D341Med (cell line): ENCODE measurements at places on chromosomes 1 and 21.

DNA sequence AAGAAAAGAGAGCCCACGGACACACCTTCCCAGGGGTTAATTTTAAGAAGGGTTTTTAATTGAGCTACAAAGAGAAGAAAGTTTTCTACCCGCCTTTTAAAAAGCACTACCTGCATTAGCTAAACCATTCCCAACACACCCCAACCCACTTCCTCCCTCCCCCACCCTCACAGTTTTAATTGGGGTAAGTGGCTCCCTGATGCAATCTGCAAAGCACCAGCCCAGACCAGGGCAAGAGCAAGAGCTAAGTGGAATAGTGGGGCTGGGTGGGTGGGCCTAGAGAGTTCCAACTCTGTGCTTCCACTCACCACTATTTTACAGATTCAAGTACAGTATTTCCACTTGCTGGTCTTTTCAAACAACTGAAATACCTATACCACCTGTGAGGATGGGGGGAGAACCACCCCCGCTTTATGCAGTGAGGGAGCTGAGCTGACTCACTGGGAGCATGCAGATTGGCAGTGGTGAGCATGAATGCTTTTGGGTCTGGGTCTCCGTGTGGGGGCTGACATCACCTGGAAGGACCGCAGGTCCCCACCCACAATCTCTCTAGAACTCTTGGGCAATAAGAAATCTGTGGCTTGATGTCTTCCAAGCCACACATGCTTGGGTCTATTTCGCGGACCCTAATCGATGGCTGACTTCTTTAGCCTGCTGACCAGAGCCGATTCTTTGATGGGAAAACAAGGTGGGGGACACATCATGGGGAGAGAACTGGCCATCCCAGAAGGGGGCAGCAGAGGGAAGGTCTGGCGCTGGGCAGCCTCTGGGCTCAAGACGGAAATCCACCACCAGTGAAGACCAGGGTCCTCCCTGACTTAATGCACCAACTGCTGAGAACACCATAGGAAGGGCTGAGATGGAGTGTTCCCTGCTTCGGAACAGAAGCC is 95.5 kb downstream of the SSBP3 start:
- no peak for DNase-seq

DNA sequence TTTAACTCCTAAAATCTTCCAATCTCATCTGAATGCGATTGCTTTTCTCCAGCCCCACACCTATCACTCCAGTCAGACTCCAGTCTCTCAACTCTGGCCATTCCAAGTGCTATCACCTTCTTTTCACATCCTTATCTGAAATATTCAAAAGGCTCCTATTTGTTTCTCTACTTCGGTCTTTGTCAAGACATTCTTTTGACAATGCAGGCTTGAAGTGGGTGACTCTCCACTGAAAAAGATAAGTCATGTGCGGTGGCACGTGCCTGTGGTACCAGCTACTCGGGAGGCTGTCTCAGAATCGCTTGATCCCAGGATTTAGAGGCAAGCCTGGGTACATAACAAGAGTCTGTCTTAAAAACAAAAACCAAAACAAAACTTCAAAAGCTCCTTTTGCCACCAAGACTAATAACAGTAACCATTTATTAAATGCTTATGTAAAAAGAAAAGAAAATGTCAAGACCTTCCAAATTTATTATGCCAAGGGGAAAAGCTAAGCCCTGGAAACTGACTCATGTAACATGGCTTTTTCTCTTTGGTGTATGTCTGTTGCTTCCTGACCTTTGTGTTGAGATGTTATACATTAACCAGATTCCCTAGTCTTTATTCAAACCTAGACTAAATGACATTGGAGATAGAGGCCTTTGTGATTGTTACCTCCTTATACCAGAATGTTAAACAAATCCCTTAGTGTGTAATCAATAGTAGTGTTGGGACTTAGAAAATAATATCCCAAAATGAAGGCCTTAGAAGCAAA is 3.6 kb downstream of the ALG14 start:
- no peak for DNase-seq

DNA sequence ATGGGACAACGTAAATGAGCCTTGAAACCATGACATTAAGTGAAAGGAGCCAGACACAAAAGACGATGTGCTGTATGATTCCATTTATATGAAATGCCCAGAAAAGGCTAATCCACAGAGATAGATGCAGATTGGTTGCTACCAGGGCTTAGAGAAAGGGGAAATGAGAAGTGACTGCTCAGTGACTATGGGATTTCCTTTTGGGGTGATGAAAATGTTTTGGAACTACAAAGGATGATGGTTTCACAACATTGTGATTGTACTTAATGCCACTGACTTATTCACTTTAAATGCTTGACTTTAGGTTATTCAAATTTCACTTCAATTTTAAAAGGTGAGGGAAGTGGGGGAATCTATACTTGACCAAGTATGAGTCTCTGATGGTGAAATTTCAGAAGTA is 414.3 kb downstream of the SETD4 start:
- no peak for DNase-seq

DNA sequence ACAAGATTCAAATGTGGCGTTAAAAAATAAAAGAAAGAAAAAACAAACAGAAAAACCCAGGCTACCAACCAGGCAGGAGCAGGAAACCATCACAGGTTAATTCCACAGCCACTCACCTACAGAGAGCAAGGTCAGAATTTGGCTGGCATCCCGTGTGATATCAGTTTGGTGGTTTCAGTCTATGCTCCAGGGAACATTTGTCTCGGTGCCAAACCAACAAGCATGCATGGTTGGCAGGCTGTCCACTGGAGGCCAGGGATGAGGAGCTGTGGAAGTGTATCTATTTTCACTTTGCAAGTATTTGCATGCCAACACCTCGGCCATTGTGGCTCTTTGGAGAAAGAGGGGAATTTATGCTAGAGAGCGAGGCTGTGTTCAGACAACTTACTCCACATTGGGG is 53.1 kb upstream of the PROX1 start:
- DNase-seq = no peak

DNA sequence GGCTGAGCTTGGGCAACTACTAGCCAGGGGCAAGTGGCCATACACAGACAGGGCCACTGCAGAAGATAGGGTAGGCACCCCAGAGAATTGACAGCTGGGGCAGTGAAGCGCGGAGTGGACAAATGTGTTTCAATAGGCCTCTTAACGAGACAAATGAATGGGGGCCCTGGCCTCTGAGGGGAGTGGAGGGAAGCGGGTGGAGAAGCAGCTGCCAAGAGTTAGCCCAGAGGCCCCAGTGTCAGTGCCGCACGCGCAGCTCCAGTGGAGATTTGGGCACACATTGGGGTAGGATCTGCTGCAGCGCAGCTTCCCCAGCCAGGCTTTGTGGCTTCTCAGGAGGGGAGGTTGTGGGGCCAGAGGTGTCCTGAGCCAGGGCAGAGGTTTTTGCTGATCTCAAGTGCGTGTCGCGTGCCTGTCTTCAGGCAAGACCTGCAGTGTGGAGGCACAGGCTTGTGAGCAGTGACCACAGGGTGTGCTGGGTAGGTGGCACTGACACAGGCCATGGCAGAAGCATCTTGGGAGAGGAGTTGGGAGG is 16.9 kb downstream of the PTPRF start:
- DNase-seq = no peak

GRCh38 chr21:40208948-40209345 is 341.7 kb downstream of the PCP4 start:
- DNase-seq = no peak

GRCh38 chr1:206705726-206706297 is 21.1 kb downstream of the MAPKAPK2 start:
- DNase-seq = no peak

DNA sequence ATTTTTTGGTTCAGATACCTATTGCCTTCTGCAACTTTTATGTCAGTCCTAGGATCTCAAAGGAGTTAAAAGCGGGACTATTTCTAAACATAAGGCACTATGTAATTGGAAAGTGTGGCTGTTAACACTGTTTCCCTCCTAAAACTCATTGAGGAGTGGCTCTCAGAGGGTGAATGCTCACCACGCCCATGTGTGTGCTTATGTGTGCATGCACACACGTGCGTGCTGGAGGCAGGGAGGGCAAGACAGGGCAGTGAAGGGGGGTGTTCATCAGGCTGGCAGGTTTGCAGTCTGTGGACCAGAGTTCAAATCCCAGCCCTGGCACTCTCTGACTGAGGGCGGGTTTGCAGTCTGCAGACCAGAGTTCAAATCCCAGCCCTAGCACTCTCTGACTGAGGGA is 22.4 kb downstream of the KCNAB2 start:
- no peak for DNase-seq
